Activated T-cell treated with anti-CD3 and anti-CD28 coated beads, Interleukin-2, amount 50 U/mL, for 48 hours (primary cell): ENCODE measurements at places on chromosomes 11 and 22.

DNA sequence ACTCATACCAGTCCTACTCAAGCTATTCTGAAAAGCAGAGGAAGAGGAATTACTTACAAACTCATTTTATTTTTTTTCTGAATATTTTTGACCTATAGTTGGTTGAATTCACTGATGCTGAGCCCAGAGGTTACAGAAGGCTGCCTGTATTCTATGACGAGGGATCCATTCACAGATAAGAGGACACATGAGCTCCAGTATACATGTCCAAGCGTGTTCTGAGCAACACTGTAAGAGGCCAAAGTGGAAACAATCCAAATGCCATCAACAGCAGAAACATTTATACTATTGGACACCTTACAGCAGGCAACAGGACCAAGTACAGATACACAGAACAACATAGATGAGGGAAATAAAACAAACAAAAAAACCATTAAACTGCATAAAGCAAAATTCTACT is 10.3 kb downstream of the KDM4E start:
- DNase-seq, result no peak

DNA sequence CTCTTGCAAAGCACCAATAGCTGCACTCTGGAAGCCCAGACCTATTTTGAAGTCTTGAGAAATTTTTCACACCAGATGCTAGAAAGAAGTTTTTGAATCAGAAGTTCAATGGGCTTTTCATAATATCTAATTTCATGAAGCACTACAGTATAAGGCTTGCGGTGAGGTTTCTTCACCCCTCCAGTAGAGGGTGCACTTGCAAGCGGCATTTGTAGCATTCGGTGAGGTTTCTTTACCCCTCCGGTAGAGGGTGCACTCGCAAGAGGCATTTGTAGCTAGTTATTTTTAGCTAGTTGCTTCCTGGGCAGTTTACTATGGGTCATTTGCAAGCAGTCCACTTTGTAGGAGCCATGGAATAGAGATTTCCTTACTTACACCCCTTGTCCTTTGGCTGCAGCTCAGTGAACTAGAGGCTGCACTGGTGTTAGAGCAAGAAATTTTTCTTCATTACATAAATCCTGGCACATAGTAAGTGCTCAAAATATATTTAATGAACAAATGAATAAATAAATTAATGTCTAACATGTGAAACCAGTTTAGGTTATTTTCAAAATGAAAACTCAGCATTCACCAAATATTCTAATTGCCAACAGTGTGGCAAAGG is 7.8 kb upstream of the NOX4 start:
- DNase-seq, result no peak

DNA sequence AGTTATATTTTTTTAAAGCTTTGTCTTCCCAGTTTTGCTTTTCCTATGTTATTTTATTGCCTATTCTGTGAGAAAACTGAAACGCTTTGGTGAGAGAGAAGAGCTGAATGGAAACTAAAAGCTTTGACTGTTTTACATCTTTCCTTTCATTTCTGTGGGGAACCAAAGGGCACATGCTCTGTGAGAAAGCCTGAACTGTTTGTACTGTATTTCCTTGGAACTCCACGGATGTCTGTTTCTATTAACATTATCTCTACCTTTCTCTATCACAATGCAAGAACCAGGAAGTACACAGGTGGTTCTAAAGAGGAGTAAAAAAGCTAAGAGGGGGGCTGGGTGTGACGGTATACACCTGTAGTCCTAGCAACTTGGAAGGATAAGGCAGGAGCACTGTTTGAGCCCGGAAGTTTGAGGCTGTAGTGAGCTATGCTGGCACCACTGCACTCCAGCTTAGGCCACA is 43.8 kb downstream of the CELF1 start:
- no peak for DNase-seq

DNA sequence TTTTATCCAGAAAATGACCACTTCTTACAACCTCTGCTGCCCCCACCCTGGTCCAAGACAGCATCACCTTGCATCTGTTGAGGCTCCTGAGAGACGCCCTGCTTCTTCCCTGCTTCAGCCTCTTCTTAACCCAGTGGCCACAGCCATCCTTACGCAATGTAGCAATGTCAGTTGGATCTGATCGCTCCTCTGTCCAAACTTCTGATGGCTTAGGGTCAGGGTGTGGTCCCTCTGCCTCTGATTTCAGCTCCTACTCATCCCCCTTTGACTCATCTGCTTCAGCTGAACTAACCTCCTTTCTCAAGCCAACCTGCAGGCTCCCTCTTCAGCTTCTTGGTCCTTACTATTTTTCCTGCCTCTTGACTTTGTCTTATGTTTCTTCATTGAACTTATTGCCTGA is 280.8 kb downstream of the KIRREL3 start:
- no peak for DNase-seq

DNA sequence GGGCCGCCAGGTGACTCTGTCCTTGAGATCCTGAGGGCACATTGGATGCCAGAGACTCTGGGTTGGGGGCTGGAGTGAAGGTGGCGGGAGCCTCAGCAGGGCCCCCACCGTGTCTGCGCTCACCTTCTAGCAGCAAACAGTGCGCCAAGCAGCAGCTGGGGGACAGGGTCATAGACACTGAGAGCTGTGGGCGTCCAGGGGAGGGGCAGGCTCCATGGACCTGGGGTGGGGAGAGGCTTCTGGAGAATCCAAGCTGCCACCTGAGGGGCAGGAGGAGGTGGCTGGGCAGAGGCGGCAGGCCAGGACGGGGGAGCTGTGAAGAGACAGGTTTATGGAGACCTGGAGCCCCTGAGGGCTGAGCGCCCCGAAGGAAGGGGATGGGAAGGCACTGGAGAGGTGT is 8.0 kb downstream of the PHRF1 start:
- no peak for DNase-seq

GRCh38 chr11:40227730-40228129 is 1231.7 kb downstream of the LRRC4C start:
- no peak for DNase-seq

- DNase-seq, result peak; percentile 30
Observed at GRCh38 chr11:7672960-7673723, at the start of gene CYB5R2. CYB5R2 (minus strand) TSS chr11:7673500; CDS start chr11:7672825, 675 bp downstream.

DNA sequence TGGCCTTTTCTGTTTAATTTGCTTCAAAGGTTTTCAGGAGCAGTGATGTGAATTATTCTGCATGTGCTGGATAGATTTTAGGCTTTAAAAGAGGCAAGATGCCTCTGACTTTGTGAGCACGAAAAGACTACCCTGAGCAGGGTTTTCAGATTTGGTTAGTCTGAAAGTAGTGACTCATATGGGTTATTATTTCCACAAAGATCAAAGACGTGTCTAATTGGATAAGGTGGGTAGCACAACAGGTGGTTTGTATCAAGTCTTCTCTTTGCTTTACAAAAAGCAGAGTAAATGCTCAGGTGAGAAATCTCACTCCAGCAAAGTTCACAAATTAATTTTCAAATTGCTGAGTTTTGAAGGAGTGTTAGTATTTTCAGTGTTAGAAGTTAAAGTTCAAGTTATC is 37.6 kb upstream of the DBX1 start:
- no peak for DNase-seq

- no peak for DNase-seq
Observed at GRCh38 chr22:17905445-17905844, 118.9 kb downstream of the MICAL3 start.

GRCh38 chr11:65334696-65335295 is 1.1 kb downstream of the DPF2 start:
- DNase-seq, result no peak

DNA sequence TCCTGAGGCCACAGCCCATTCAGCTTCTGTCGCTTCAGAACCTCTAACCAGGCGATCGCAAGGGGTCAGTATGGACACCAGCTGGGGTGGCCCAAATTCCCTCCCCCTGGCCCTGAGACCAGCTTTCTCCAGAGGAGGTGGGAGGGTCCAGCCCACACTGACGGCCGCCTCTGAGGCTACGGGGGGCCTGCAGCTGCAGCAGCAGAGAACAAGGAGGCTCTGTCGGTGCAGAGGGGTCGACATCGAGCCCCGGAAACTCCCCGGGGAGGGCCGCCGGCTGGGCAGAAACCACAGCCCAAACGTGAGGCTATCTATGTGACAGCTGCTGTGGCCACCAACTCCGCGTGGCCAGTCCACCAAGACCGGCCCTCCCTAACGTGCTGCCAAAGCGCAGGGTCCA is 40.8 kb downstream of the ELFN2 start:
- no peak for DNase-seq

GRCh38 chr22:32836280-32837123 is 35.0 kb downstream of the TIMP3 start:
- DNase-seq, result no peak

DNA sequence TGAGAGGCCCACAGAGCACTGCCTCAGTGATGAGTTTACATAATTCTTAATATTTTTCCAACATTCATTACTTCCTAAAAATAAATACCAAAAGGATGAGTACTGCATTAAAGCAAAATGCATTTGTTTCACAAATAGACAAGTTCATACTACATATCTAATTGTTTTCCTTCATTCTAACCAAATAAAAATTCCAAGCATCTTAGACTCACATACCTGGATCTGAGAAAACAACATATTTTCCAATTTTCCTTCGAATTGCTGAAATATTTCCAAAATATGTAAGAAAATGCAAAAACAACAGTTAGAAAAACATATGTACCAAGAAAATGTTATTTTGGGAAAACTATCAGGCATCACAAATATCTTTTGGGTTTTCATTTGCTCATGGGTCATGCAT is 127.9 kb upstream of the CEP126 start:
- DNase-seq, result no peak

GRCh38 chr22:30362651-30363281 is 6.0 kb downstream of the CCDC157 start:
- no peak for DNase-seq

DNA sequence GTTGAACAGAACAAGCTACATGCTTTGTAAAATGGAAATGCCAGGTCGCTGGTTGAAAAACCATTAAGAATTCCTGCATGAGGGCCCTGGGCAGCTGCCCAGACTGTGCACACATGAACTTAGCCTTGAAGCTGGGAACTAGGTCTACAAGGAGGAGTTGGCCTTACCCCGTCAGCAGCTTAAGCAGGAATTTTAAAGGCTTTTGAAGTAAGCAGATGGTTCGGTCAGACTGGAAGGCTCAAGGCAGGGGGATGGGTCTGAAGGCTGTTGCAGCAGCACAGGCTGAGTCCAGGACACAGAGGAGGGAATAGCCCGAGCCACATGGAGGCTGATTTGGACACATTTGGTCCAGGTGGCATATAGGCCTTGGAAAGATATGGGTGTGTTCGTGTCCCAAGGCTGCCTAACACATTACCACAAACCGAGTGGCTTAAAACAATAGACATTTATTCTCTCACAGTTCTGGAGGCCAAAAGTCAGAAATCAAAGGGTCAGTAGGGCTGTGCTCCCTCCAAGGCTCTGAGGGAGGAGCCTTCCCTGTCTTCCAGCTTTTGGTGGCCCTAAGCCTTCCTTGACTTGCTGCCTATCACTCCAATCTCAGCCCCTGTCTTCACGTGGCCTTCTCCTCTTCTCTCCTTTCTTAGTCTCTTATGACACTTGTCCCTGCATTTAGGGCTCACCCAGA is 11.6 kb downstream of the LIF start:
- DNase-seq, result no peak

DNA sequence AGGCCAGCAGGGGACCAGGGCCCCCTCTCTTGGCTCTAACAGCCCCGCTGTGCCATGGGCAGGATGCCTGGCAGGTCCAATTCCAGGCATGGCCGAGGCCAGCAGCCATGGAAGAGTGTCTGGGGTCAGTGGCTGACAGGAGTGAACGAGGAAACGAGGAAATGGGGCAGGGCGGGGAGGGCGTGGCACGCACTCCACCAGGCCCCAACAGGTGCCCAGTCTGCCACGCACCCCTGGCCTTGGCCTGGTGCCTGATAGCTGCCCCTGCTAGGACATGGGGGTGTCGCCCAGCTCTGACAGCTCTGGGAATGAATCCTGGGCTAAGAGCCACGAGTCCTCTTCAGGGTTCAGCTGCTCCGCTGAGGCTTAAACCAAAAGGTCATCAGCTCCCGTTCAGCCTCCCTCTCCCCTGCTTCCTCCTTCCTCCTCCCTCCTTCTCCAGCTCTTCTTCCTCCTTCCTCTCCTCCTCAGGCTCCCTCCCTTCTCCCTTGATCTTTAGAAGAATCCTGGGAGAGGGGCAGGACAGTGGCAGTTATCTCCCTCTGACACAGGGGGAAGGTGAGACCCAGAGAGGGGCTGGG is 11.5 kb upstream of the TBC1D22A start:
- no peak for DNase-seq

DNA sequence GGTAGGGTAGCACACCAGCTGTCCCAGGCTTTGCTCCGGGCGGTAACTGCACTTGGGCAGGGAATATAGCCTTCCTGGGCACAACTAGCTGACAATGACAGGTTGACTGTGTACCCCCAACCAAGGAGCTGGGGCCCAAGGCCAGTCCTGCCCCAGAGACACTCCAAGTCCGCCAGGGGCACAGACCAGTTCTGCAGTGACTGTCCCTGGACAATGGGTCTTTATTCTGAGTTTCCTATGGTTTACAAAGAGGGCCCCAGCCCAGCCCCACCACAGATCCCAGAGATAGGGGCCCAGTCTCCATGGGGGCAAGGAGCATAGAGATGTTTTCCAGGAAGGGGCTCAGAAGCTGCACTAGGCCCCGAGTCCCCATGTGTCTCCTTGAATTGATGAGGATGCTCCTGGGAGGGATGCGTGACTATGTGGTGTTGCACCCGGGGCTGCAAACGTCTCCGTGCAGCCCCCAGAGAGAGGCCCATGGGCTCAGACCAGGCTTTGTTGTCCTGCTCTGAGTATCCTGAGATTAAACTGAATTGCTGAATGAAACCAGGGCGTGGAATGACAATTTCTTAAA is 48.4 kb downstream of the CD6 start:
- no peak for DNase-seq

DNA sequence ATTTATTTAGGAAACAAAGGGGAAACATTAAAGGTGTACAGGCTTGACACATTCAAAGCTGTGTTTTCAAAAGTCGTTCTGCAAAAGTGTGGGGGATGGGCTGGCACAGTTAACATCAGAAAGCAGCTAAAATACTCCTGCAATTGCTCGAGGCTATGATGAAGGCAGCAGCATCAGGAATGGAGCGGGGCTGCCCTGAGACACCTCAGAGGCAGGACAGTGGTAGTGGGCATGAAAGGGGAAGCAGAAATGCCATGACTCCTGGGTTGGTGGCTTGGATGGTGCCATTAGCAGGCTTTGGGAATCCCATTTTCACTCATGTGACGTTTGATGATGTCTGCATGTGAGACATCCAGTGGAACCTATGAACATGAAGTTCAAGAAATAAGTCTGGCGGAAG is 646 bp downstream of the NCAPD3 start:
- DNase-seq, result peak; percentile 40

DNA sequence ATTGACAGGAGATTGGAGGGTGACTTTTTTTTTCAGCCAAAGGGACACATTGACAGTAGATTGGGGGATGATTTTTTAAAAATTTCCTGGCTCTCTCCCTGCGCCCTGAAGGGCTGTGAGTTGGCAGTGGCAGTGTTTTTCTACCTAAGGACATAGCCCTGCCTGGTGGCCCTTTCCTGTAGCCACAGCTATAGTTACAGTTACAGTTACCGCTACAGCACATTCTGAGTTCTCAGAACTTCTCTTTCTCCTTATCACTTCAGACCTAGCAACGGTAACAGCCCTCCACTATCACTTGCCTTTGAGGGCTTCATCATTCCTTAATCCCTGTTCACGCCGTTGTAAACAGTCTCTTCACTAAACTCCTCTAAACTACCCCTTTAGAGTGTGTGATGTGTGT is 684 bp downstream of the MRGPRX2 start:
- DNase-seq, result no peak
